ENCODE measurements at places on chromosomes 7 and 10. TPM values are rescaled to one million over a fixed set of nuclear protein-coding genes. Genes with fewer than 3 reads are reported as not detected.

DNA sequence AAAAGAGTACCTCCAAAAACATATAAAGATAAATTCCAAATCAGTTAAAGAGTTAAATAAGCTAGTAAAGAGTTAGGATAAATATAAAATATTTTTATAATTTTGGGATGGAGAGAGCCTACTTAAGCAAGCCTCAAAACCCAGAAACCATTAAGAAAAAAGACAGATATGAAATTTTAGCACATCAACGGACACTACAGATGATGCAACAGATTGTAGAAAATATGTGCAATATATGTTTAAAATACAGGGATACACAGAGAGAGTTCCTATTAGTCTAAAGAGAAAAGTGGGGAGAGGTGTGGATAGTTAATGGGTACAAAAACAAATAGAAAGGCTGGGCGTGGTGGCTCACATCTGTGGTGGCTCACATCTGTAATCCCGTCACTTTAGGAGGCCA is 23.6 kb upstream of the USP54 start:
- no peak overlapping the region for H3K4me3 ChIP-seq
- no peak for DNase-seq
- H3K27me3 ChIP-seq = no peaks in the 10 kb centered on the region

Gene SPDYE11
- total RNA-seq = not detected

- no peak overlapping the region for H3K4me3 ChIP-seq
- no peaks in the 10 kb centered on the region for H3K36me3 ChIP-seq
- no peaks in the 10 kb centered on the region for H3K27me3 ChIP-seq
- H3K4me1 ChIP-seq = no peaks in the 10 kb centered on the region
Measured at GRCh38 chr7:80335511-80336231, 176.2 kb downstream of the GNAT3 start.

GRCh38 chr7:50307368-50308032 is 3.0 kb downstream of the IKZF1 start:
- no peaks in the 10 kb centered on the region for H3K36me3 ChIP-seq
- no peaks in the 10 kb centered on the region for H3K27me3 ChIP-seq
- peak overlapping the region; percentile 87 for H3K27ac ChIP-seq

DNA sequence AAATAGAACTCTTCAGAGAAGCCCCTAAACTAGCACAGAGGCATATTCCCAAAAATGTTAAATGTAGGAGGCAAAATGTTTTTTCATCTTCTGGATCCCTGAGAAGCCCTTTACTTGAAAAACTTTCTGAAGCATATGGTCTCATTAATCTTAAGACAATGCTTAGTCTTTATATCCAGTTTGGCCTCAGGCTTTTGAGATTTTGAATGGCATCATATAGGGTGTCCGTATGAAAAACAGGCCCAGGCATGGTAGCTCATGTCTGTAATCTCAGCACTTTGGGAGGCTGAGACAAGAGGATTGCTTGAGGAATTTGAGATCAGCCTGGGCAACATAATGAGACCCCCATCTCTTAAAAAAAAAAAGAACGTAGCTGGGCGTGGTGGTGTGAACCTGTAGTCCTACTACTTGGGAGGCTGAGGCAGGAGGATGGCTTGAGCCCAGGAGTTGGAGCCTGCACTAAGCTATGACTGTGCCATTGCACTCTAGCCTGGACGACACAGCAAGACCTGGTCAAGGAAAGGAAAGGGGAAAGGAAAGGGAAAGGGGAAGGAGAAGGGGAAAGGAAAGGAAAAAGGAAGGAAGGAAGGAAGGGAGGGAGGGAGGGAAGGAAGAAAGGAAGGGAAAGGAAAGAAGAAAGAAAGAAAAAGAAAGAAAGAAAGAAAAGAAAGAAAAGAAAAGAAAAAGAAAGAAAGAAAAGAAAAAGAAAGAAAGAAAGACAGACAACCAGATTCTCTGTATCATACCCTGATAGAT is 119.4 kb downstream of the CDK6 start:
- H3K27ac ChIP-seq = no peak overlapping the region
- H3K4me3 ChIP-seq = no peak overlapping the region
- H3K4me1 ChIP-seq = peaks cover 16% of the 10 kb centered on the region
- H3K27me3 ChIP-seq = no peaks in the 10 kb centered on the region

- no peak for DNase-seq
- peak overlapping the region; percentile 70 for H3K27ac ChIP-seq
- H3K4me1 ChIP-seq = peaks cover 14% of the 10 kb centered on the region
- H3K27me3 ChIP-seq = no peaks in the 10 kb centered on the region
Measured at GRCh38 chr7:99141334-99141733, 2.6 kb downstream of the SMURF1 start.

Gene STX1A
- 14.4 TPM for total RNA-seq

Gene ABCB1
- total RNA-seq = 25.8 TPM

DNA sequence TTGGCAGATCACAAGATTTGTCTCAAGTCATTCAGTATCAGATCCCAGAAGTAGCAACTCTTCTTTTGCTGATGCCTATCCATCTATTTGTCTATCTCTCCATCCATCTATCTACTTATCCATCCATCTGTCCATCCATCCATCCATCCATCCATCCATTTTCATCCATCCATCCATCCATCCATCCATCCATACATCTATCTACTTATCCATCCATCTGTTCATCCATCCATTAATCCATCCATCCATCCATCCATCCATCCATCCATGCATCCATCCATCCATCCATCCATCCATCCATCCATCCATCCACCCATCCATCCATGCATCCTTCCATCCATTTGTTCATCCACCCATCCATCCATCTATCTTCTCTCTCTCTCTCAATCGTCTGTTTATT is 142.7 kb downstream of the PFKFB3 start:
- no peak overlapping the region for H3K27ac ChIP-seq
- peaks cover 31% of the 10 kb centered on the region for H3K4me1 ChIP-seq
- no peaks in the 10 kb centered on the region for H3K27me3 ChIP-seq
- DNase-seq = no peak

DNA sequence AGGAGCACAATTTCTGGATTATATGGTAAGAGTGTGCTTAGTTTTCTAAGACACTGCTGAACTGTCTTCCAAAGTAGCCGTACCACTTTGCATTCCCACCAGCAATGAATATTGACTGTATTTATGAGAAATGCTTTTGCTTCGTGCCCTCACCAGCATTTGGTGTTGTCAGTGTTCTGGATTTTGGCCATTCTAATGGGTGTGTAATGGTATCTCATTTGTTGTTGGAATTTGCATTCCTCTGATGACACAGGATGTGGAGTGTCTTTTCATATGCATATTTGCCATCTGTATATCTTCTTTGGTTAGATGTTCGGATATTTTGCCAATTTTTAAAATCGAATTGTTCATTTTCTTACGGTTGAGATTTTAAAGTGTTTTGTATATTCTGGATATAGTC is 558.5 kb upstream of the FZD8 start:
- no peak overlapping the region for H3K27ac ChIP-seq
- H3K4me3 ChIP-seq = no peak overlapping the region
- no peaks in the 10 kb centered on the region for H3K4me1 ChIP-seq
- H3K27me3 ChIP-seq = no peaks in the 10 kb centered on the region

Gene YAE1
- total RNA-seq = 21.9 TPM

Gene EGFR
- not detected for total RNA-seq

DNA sequence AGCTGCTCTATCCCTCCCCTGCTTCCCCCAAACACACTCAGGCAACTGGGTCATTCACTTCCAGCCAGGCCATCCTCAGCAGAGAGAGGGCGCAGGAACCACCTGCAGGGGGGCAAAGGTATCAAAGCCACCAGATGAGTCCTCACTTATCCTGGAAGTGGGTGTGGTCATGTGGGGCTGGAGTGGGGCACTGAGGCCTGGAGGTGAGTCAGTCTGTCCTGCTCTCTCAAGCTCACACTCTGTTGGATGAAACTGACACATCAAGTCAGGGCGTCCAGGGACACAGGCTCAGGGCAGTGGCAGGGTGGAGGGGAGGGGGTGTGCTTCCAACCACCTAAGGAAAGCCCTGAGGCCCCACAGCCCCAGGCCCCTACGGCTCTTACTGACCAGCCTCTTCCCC is 8.0 kb upstream of the ELFN1 start:
- no peaks in the 10 kb centered on the region for H3K36me3 ChIP-seq
- H3K27ac ChIP-seq = no peak overlapping the region
- H3K4me3 ChIP-seq = no peak overlapping the region
- DNase-seq = no peak

DNA sequence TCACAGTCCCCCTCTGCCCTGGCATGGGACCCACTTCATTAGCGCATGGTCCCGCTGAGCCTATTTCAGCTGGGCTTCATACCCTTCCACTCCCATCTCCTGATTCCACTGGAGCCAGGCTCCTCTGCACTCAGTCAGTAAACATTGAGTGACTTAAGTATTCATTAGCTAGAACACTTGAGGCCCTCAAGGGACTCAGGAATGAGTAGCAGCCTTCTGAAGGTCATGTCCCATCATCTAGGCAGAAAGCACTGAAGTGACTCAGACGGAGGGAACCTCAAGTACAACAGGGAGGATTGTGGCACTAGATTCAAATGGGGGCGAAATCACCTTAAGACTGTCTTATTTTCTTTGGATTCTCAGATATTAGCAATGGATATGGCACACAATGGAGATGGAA is 186.6 kb upstream of the INHBA start:
- no peaks in the 10 kb centered on the region for H3K36me3 ChIP-seq
- H3K4me3 ChIP-seq = no peak overlapping the region
- H3K27ac ChIP-seq = no peak overlapping the region
- no peaks in the 10 kb centered on the region for H3K4me1 ChIP-seq

Gene C10orf143
- 12.6 TPM for total RNA-seq

GRCh38 chr10:14405076-14406065 is 74.6 kb upstream of the FRMD4A start:
- H3K4me3 ChIP-seq = no peak overlapping the region
- peaks cover 8% of the 10 kb centered on the region for H3K4me1 ChIP-seq
- H3K27me3 ChIP-seq = peaks cover 8% of the 10 kb centered on the region
- DNase-seq = no peak
- no peak overlapping the region for H3K27ac ChIP-seq

Gene CNTNAP2
- total RNA-seq = 0.32 TPM

Gene OR2A1
- total RNA-seq = not detected

- H3K4me3 ChIP-seq = no peak overlapping the region
- peaks cover 12% of the 10 kb centered on the region for H3K4me1 ChIP-seq
- DNase-seq = no peak
- no peak overlapping the region for H3K27ac ChIP-seq
- H3K36me3 ChIP-seq = no peaks in the 10 kb centered on the region
Measured at GRCh38 chr7:111086532-111086931, 4.4 kb upstream of the LRRN3 start.

Gene PPP1R17
- not detected for total RNA-seq

Gene STK31
- 0.30 TPM for total RNA-seq

- H3K36me3 ChIP-seq = no peaks in the 10 kb centered on the region
- no peaks in the 10 kb centered on the region for H3K4me1 ChIP-seq
- no peak overlapping the region for H3K4me3 ChIP-seq
- H3K27me3 ChIP-seq = no peaks in the 10 kb centered on the region
Measured at GRCh38 chr7:105719919-105720318, 138.6 kb upstream of the EFCAB10 start.

DNA sequence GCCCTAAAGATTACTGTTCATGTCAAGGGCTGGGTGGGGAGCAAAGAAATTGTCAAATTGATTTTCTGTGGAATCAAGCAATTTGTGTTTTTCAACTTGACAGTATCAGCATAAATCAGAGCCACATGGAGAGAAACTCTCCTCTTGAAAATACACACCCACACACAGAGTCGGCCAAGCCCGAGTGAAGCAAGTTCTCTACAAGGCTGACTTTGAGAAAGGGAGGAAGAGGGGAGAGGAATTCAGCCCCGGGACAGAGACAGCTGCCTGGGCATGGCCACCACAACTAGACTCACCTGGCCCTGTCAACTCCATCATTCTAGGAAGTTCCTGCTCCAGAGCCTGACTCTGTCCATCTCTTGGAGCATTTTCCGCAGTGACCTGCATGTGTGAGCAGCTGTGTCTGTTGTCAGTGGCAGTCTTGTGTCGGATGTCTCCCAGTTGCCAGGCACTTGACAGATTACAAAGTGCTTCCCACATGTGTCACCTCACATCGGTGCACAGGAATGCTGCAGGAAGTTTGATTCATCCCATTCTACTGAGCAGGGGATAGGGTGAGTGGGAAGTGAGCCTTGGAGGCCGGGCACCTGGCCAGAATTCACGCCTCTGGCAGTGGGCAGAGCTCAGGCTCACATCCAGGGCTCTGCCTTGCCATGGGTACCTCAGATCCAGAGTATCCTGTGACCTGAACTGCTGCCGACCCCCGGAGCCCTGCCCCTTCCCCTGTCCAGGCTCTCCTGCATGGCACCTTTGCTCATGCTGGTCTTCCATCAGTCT is 37.9 kb downstream of the ADAM12 start:
- no peak for DNase-seq
- H3K4me1 ChIP-seq = no peaks in the 10 kb centered on the region
- H3K4me3 ChIP-seq = no peak overlapping the region
- no peak overlapping the region for H3K27ac ChIP-seq
- peaks cover 2% of the 10 kb centered on the region for H3K27me3 ChIP-seq
- H3K36me3 ChIP-seq = no peaks in the 10 kb centered on the region

All from T-cell (primary cell).